ENCODE measurements at places on chromosomes 4 and X.

- DNase-seq: no peak
Measured at GRCh38 chr4:8538076-8538702, 42.0 kb upstream of the GPR78 start.

DNA sequence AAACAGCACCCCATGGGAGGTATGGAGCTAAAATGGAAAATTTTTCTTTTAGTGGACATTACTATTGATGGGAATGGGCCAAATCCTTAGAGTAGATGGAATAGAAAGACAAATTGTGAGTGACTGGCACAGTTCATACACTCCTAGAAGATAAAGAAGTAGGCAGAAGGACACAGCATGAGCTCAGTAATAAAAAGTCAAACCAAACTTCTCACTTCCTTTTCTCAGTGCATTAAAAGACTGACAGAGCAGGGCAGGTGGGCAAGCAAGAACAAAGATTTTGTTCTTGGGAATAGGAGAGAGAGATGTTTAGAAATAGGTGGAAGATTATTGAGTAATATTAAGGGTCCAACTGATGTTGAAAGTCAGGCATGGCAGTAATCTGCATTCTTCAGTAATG lies 132.5 kb downstream of the ATP10D start:
- no peak for DNase-seq

- DNase-seq: no peak
Measured at GRCh38 chr4:152294331-152294730, 241.6 kb downstream of the FBXW7 start.

- no peak for DNase-seq
Measured at GRCh38 chrX:10187421-10187820, 30.6 kb downstream of the CLCN4 start.

Data from stimulated activated naive CD4-positive, alpha-beta T cell (primary cell).